ENCODE measurements at places on chromosomes 6 and 20. TPM values are rescaled to one million over a fixed set of nuclear protein-coding genes. Genes with fewer than 3 reads are reported as not detected.

DNA sequence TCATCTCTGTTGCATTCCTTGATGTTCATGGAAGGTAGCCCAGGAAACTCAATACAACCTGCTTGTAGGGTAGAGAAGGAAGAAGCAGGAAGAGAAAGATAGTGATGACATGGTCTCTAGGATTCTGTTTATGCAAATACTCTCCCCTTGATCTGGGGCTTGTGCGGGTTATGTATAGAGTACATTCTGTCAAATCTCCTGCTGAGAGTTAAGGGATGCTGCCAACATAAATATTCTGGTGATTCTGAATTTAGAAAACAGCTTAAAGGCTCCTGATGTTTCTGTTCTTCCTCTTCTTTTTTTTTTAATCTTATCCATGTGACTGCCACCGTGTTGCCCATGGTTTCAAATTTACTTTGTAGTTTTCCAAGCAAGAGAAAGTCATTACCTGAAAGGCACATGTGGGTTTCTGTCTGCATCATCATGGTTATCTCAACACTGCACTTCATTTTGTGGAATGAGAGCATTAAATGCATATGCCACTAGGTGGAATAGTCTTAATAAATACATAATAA lies 150.6 kb downstream of the RPS12 start:
- no peak for DNase-seq
- no peaks in the 10 kb centered on the region for H3K36me3 ChIP-seq
- no peak overlapping the region for H3K4me3 ChIP-seq

- no peaks in the 10 kb centered on the region for H3K36me3 ChIP-seq
- H3K27ac ChIP-seq: no peak overlapping the region
- H3K27me3 ChIP-seq: no peaks in the 10 kb centered on the region
Observed at GRCh38 chr20:35891375-35891774, 62.9 kb downstream of the SCAND1 start.

GRCh38 chr20:221258-221830 lies 5.7 kb upstream of the DEFB129 start:
- no peak overlapping the region for H3K27ac ChIP-seq
- DNase-seq: no peak
- H3K36me3 ChIP-seq: no peaks in the 10 kb centered on the region
- H3K27me3 ChIP-seq: no peaks in the 10 kb centered on the region
- H3K4me3 ChIP-seq: no peak overlapping the region

The LIN28B gene
- 21.4 TPM for total RNA-seq

DNA sequence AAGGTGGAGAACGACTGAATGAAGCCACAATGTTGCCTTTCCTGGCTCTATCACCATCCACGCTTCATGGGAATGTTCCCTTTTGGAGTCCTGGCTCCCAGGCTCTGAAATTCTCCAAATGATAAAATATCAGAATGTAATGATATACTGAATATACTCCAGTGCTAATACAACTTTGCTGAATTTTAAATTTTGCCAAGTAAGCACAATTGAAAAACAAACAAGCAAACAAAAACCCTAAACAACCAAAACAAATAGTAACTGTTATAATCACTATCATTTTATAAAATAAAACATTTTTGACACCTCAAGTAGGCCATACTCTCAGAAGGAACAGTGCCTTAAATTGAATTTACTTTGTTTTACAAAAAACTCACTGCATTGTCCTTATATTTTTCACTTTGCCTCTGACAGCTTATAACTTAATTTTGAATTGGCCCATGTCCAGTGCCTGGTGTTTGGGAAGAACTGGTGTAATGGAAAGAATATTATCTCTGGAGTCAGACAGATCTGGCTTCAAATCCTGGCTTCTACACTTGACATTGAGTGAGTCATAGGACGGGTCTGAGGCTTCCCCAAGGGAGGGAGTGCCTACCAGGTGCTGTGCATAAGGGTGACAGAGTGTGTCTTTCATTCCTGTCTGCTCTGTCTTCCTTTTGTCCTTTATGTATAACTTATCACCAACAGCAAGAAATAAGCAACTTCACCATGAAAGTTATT lies 698.3 kb downstream of the EPM2A start:
- no peak for DNase-seq
- H3K36me3 ChIP-seq: no peaks in the 10 kb centered on the region
- no peaks in the 10 kb centered on the region for H3K4me1 ChIP-seq
- no peak overlapping the region for H3K4me3 ChIP-seq
- no peaks in the 10 kb centered on the region for H3K27me3 ChIP-seq

- H3K4me3 ChIP-seq: no peak overlapping the region
- no peak for DNase-seq
- no peaks in the 10 kb centered on the region for H3K4me1 ChIP-seq
- no peak overlapping the region for H3K27ac ChIP-seq
Observed at GRCh38 chr6:12026120-12026519, 14.0 kb downstream of the HIVEP1 start.

GRCh38 chr6:96194675-96195074 lies 178.9 kb downstream of the FUT9 start:
- no peaks in the 10 kb centered on the region for H3K36me3 ChIP-seq
- no peak for DNase-seq
- H3K27ac ChIP-seq: no peak overlapping the region
- H3K27me3 ChIP-seq: no peaks in the 10 kb centered on the region

The CEP250 gene
- 10.2 TPM for total RNA-seq

DNA sequence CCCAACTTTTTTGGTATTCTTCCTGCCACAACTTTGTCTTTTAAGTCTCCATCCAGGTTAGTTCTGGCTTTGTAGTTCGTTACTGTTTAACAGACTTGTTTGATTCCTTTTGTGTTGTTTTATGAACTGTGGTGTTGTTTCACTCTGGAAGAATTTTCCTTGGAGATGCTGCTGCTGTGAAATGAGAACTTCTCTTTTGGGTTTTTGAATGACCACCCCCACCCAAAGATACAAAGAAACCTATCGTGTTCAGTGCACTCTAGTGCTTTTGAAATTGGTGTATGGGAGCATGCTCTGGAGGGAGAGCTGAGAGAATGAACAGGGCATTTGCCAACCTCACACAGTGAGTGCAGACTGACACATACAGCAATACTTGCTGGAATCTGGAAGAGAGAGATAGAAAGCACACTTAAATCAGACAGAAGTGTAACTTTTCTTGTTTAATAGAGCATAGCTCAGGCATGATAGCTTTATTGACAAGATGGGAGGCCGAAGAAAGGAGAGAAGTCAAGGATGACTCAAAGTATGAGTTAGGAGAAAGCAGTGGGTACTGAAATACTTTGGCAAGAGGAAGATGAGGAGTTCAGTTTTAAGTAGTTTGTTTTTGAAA lies 293.1 kb downstream of the SOX4 start:
- no peak overlapping the region for H3K4me3 ChIP-seq
- no peaks in the 10 kb centered on the region for H3K36me3 ChIP-seq
- no peaks in the 10 kb centered on the region for H3K27me3 ChIP-seq
- DNase-seq: no peak
- H3K4me1 ChIP-seq: no peaks in the 10 kb centered on the region
- no peak overlapping the region for H3K27ac ChIP-seq

The HLA-DQB2 gene
- not detected for total RNA-seq

- no peaks in the 10 kb centered on the region for H3K4me1 ChIP-seq
- H3K27ac ChIP-seq: no peak overlapping the region
- H3K4me3 ChIP-seq: no peak overlapping the region
- no peaks in the 10 kb centered on the region for H3K27me3 ChIP-seq
- H3K36me3 ChIP-seq: no peaks in the 10 kb centered on the region
- no peak for DNase-seq
Observed at GRCh38 chr6:43876602-43877001, 106.6 kb downstream of the VEGFA start.

All from Karpas-422 (cell line).